ENCODE measurements at places on chromosomes 5 and 9.

DNA sequence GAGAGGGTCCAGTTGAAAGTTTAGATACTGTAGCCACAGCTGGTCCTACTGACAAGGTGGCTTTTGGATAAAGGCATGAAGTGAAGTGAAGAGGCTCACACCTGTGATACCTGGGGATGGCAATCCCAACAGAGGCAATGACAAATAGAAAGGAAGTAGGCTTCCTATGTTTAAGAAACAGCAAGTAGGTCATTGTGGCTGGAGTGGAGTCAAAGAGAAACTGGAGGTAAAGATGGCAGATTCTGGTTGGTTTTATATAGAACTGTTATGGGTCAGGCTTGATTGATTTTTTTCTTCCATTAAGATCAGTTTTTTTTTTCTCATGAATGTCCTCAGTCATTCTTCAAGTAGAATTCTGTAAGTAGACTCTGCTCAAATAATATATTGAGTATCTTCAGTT, 79.5 kb downstream of the ANXA1 start:
- no peak for DNase-seq

GRCh38 chr5:151772846-151773561, 1.2 kb downstream of the G3BP1 start:
- DNase-seq = peak; percentile 47

DNA sequence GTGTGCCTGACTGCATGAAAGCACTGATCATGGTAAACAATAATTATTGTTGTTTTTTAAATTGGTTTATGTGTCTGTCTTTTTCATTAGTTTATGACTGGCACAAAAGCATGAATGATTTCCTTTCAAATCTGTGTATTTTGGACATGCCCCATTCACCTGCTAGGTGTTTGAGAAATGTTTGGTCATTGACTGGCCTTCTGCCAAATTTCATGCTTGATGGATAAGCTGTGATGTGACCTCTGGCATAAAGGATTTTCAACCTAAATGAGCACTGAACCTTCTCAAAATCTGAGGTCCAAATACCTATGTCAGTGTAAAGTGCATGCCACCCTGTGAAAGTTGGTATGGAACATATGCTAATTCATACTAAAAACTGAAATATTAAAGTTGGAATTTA, 204.5 kb downstream of the BRINP1 start:
- no peak for DNase-seq

- DNase-seq = no peak
These were observed 630.4 kb downstream of the PSAT1 start for GRCh38 chr9:78927099-78927940.

GRCh38 chr9:23850690-23851629, 24.9 kb upstream of the ELAVL2 start:
- DNase-seq = no peak

GRCh38 chr5:108581026-108581425, 166.7 kb upstream of the FER start:
- no peak for DNase-seq
